ENCODE measurements at places on chromosomes 1 and 21.

GRCh38 chr1:233277637-233278606 is 17.6 kb downstream of the PCNX2 start:
- DNase-seq: no peak

DNA sequence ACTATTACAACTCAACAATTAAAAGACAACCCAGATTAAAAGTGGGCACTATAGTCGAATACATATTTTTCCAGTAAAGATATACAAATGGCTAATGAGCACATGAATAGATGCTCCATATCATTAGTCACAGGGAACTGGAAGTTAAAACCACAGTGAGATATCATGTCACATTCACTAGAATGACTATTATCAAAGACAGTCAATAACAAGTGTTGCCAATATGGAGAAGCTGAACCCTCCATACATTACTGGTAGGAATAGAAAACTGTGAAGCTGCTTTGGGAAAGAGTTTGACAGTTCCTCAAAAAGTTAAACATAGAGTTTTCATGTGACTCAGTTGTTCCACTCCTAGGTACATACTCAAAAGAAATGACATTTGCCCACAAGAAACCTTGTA is 30.6 kb upstream of the MRPS6 start:
- DNase-seq: no peak

DNA sequence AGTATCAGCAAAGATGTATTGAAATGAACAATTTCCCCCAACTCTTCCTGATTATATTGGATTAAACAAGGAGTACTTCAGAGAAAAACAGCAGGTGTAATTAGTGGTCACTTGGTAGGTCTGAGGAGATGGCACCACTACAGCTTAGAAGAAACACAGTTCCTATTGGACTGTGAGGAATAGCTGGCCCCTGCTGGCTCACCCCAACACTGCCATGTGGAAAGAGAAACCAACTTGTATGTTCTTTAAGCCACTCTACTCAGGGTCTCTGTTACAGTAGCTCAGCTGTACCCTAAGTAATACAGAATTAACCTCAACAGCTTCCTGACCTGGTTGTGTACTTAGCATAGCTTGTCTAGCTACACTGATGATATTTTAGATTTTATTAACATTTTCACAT is 26.5 kb upstream of the MTR start:
- DNase-seq: no peak

DNA sequence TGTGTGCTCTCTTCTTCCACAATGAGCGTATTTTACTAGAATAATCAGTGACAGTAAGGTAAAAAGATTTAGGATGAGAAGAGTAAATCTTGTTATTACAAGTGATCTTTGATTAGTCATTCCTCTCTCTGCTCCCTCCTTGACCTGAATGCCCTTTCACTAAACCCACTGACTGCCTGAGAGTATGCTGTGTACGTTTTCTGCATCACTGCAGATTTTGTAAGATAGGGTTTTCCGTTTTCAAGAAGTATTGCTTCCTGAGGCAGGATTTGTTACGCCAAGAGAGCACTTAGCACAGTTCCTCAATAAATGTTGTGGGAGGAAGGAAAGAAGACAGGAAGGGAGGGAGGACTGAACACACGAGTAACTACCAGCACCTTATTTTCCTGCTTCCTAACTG is 7.7 kb upstream of the LAMB3 start:
- DNase-seq: no peak

- DNase-seq: no peak
These were observed 22.6 kb downstream of the EPHA2 start for GRCh38 chr1:16133007-16133961.

GRCh38 chr1:180271272-180272255 is 41.5 kb downstream of the LHX4 start:
- peak; percentile 47 for DNase-seq

DNA sequence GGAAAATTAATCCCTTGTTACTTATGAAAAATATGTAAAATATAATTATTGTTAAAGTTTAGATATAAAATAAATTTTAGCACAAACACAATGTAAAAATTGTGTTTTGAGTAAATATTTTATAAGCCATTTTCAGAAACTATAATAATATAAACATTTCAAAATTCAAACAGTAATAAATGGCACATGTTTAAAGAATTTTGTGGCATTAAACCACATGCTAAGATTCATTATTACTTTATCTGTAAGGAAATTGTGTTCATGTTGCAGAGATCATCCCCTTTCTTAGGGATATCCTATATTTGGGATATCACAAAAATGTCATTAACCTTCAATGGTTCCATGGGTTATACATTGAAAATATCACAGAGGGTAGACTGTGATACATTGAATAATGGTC is 1044.3 kb downstream of the AMY1C start:
- no peak for DNase-seq

- DNase-seq: no peak
These were observed 717 bp downstream of the B4GALT3 start for GRCh38 chr1:161176468-161177111.

GRCh38 chr1:222047366-222047765 is 305.5 kb upstream of the DUSP10 start:
- DNase-seq: no peak

DNA sequence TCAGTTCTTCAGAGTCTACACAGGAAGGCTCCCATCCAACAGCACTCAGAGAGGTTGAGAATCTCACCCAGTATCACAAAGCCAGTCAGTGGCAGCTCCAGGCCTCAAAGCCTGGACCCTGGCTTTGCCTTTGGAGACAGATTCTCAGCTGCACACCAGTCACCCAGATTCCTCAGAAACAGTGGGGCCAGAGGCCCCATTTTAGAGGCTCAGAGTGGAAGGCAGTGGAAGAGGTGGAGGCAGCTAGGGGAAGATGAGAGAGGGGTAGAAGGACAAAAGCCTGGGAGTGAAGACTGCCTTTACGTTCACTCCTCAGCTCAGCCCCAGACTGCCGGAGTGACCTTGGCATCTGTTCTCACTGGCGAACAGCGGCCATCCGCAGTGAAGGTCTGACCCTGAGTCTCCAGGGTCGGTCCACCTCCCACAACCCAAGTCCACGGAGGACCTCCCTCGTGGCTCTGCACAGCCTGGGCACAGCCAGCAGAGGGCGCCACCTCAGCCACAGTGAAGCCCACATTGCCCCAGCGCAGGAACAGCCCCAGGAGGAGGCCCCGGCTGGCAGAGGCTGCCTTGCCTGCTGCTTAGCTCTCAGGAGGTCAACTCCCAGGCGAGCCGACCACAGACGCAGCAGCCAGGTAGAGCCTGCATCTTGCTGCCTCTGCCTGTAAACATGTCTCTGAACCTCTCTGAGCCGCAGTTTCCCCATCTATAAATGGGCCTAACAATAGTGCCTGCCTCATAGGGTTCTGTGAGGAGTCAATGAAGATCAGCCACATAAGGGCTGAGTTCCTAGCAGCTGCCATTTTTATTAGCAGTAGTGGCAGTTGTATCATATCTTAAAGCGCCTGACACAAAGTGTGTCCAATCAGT is 5.9 kb upstream of the FNDC5 start:
- DNase-seq: no peak

DNA sequence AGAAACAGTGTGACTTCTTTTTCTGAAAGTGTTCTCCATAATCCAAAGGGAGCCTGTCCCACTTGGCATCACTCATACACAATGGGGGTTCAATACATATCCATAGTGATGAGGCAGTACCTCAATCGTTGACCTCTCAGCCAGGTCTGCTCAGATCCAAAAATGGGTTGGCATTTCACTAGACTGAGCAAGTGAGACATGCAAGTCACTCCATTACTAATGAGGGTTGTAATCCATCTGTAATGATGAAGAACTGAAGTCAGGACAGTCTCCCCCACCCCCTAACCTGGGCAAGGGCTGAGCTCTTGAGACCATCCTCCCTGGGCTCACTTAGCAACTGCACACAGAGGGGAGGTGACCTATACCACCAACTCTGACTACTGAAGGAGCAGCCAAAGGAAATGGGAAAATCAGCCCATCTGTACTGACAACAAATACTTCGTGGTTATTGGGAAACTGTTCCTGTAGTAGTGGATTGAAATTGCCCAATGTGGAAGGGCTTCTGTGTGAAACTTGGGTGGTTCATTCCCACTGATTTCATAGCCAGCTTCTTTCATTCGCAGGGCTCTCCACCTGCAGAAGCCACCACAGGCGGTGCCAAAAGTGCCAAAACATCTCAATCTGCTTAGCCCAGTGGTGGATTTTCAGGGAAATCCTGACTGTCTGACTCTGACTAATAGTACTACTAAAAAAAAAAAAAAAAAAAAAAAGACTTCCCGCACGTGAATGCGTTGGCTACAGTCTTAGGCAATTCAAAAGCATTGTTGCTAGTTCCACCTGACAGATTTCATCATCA is 5.0 kb downstream of the NGF start:
- DNase-seq: peak; percentile 77

- no peak for DNase-seq
These were observed 64.0 kb downstream of the ADARB1 start for GRCh38 chr21:45138199-45139002.

- DNase-seq: no peak
These were observed 10.2 kb upstream of the PLXNA2 start for GRCh38 chr1:208254376-208254775.

DNA sequence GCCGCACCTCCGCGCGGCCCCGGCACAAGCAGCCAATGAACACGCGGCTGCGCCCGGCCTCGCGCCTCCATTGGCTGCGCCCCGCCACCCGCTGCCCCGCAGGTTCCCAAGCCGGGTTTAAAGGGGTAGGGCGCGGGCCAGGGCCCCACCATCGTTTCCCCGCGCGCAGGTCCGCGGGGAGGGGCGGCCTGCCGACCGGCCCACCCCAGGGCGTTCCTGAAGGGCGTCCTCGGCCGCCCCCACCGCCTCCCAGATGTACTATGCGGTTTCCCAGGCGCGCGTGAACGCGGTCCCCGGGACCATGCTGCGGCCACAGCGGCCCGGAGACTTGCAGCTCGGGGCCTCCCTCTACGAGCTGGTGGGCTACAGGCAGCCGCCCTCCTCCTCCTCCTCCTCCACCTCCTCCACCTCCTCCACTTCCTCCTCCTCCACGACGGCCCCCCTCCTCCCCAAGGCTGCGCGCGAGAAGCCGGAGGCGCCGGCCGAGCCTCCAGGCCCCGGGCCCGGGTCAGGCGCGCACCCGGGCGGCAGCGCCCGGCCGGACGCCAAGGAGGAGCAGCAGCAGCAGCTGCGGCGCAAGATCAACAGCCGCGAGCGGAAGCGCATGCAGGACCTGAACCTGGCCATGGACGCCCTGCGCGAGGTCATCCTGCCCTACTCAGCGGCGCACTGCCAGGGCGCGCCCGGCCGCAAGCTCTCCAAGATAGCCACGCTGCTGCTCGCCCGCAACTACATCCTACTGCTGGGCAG is at the start of gene OLIG1:
OLIG1 (plus strand) TSS at position 148 of the 750 bp plus-strand sequence; CDS start at position 254, 106 bp downstream.
- no peak for DNase-seq

GRCh38 chr21:17775431-17776126 is 43.6 kb downstream of the C21orf91 start:
- DNase-seq: no peak

DNA sequence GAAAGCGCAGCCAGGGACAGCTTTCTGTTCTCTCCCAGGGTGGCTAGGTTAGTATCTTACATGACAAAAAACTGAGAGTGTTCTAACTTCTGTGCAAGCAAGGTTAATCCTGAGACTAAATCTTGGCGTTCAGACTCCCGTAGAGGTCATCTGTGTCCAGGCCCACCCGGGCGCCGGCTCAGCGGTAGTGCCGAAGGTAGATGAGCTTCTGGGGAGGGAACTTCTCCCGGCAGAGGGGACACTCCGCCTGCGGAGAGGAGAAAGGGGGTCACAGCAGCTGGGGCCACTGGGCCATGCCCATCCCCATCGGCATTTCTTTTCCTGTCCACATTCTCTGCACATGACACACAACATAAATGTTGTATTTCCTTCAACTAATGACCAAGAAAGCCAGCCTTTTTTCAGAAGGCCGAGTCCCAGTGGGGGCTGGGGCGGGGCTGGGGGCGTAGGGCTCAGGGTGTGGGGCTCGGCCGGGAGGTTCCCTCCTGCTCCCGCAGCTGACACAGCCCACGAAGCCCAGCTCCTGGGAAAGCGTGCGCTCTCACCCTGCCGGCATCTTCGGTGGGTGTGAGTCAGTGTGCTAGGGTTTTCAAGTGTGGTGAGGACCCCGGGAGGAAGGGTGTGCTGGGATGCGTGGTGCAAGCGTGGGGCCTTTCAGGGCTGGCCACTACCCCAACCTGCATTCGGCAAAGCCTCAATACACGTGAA is 6.6 kb downstream of the PEX10 start:
- no peak for DNase-seq

DNA sequence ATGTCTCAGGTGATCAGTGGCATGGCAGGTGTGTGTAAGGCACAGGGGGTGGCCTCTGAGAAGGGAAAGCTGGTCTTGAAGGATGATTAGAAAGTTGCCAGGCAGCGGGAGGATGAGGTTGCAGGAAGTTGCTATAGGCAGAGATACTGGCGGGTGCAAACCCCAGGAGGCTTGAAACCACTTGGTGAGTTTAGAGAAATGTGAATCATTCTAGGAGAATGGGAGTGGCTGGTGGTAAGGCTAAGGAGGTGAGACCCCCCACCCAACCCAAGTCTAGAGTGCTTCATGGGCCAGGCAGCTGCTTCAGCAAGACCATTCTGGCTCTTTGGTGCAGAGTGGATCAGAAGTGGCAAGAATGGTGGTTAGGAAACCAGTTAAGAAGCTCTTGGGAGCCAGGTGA is 9.0 kb downstream of the SH2D2A start:
- no peak for DNase-seq

GRCh38 chr21:31351438-31351837 is 7.4 kb upstream of the TIAM1 start:
- DNase-seq: no peak

DNA sequence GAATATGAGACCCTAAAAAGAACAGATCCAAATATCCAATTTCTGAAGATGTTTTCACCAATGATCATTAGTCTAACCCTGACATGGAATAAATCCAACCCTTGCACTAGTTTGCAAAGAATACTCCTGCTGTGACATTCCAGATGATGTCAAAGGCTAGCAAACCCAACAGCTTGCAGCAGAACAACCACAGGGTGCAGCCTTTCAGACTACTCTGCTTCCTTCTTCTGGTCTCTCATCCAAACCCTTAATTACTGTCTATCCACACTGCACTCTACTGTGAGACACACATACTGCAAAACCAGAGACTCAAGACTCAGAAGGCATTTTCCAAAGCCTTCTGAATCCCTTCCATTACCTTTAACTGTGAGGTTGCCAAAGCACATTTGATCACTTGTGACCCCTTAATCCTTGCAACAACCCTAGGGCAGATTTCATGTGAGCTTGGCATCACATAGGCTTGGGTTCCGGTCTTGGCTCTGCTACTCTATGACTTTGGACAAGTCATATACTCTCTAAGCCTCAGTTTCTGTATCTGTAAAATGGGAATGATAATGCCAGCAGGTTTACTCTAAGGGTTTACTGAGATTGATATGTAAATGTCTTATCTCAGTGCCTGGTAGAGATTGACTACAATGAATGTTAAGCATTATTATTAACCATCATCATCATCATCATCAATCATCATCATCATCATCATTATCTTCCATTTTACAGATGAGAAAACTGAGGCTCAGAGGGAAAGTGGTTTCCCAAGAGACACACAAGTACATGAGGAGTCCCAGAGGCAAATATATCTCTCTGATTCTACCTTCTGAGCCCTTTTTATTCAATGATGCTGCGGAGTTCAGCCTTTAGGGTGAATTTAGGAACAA is 94.5 kb downstream of the SYF2 start:
- DNase-seq: no peak

All from right atrium auricular region (tissue), 2 donors.